Mesothelial cell of epicardium (in vitro differentiated cells): ENCODE measurements at places on chromosomes 2 and 18. TPM values are rescaled to one million over a fixed set of nuclear protein-coding genes. Genes with fewer than 3 reads are reported as not detected.

The DNAJC5G gene
- total RNA-seq = 0.18 to 0.27 TPM in 2 of 3 replicates, not detected in the other

The LBX2 gene
- 0.86 to 1.1 TPM (median 0.89 TPM) in 3 replicates for total RNA-seq

The CD226 gene
- 0.31 to 0.84 TPM (median 0.63 TPM) in 3 replicates for total RNA-seq

The UGT1A10 gene
- total RNA-seq = not detected in 3 replicates

The MEIS1 gene
- total RNA-seq = 305 to 324 TPM (median 317 TPM) in 3 replicates

The TBR1 gene
- 0.09 to 0.13 TPM in 2 of 3 replicates, not detected in the other for total RNA-seq

GRCh38 chr18:58221060-58221725, 177.2 kb downstream of the NEDD4L start:
- no peaks in the 10 kb centered on the region for H3K36me3 ChIP-seq
- DNase-seq = no peak
- peak overlapping the region; percentile 97 for H3K27ac ChIP-seq
- peak overlapping the region; percentile 76 for H3K4me3 ChIP-seq
- peaks cover 55% of the 10 kb centered on the region for H3K4me1 ChIP-seq

DNA sequence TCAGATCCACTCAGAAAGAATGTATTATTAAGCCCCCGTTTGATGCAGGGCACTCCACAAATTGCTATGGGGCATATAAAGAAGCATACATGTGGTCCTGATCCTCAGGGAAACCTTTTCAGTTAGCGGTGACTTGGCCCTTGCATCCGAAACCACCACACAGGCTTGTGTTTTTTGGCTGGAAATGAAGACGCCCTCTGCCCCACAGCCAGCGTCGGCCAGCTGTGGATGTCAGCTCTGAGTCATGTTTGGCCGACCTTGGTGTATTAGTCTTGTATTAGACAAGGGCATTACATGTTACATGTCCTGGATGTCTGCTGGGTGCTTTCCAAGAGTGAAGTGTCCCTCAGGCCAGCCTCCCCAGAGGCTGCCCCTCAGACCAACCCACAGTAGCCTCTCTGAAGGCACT, 107.6 kb upstream of the MAP3K20 start:
- H3K27ac ChIP-seq = no peak overlapping the region
- peaks cover 22% of the 10 kb centered on the region for H3K36me3 ChIP-seq
- no peak for DNase-seq

The KCNF1 gene
- total RNA-seq = 0.72 to 0.93 TPM (median 0.83 TPM) in 3 replicates
